ENCODE measurements at places on chromosomes 7 and 10.

- DNase-seq, result peak; percentile 86
Observed at GRCh38 chr10:6607778-6608177, 27.7 kb upstream of the PRKCQ start.

DNA sequence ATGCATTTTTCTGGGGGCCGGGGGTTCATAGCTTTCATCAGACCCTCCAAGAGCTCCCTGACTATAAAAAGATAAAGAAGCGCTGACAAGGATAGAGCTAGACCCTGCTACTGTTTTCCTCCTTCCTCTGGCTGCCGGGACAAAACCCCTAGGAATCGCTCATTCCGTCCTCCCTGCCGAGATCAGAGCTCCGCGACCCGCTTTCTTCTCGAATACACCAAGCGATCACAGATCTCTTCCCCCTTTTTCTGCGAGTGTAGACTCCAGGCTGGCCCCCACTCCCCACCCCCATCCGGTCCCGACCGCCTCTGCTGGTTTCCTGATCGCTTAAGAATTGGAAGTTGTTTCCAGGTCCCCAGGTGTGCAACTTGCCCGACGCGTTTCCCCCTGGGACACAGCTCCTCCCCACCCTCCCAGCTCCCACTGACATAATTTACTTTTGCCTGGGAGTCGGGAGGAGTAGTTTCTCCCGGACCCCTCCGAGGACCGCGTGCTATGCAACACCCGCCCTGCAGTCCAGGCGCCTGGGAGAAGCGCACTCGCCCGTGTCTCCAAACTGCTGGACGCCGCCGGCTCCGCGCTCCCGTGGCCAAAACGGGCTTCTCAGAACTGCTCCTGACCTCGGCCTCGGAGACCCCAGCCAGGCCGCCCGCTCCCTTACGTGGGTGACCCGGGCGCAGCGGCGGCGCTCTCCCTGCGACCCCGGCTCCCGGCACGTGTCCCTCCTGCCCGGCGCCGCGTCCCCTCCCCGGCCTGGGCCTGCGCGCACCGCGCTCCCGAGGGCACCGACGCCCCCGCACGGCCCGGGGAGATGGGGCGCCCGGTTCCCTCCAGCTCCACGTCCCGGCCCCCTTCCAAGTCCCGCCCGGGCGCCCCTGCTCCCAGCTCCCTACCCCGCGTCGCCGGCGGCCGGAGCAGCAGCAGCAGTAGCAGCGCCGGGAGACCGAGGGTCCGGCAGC lies 552 bp downstream of the IL15RA start:
- DNase-seq, result peak; percentile 43

GRCh38 chr10:69619626-69620025 lies 10.4 kb upstream of the FAM241B start:
- no peak for DNase-seq

DNA sequence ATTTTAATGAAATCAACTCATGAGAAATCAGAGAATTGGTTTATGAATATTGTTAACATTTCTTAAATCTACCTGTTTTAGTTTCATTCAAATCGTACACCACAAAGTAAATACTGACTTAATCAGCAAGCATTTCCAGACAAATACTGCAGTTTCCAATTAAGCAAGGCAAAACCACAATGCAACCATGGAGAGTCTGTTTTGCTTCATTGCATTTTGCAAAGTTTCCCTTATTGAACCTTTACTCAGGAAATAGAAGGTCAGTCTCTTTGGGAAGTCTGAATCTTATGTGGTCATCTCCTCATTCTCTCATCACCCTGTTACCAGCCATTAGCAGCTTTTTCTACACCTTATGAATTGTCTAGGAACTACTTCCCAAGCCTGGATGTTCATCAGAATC lies 400.5 kb downstream of the IPMK start:
- no peak for DNase-seq

GRCh38 chr10:15868006-15868405 lies 7.7 kb upstream of the MINDY3 start:
- no peak for DNase-seq

DNA sequence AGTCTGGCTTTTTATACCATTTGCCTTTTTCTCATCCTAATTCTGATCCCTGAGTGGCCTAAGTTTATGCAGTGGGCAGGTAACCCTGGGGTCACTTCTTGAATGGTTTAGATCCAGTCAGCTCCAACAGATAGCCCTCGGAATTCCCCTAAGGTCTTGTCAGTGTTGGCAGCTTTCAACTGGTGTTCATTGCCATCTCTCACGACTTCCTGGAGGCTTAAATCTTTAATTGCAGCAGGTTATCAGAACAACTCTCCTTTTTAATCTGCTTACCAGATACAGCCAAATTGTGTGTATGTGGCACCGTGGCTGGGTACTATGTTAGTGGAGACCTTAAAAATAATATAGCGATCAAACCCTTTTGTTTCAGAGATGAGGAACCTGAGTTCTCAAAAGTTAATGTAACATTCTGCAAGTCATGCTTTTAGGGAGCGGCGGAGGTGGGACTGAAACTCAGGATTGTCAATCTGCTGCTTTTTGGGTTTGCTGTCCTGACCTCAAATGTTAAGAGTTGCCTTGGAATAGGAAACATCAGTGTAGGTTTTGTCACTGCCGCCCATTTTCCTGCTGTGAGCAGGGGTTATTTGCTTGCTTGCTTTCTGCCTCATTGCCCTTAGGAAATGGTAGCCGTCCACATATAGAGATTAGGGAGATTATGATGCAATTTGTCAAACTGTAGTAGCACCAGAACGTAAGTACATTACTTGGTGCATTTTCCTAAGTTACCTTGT lies 818 bp downstream of the DLD start:
- no peak for DNase-seq

GRCh38 chr10:100896876-100897461 lies 15.8 kb upstream of the SLF2 start:
- no peak for DNase-seq

DNA sequence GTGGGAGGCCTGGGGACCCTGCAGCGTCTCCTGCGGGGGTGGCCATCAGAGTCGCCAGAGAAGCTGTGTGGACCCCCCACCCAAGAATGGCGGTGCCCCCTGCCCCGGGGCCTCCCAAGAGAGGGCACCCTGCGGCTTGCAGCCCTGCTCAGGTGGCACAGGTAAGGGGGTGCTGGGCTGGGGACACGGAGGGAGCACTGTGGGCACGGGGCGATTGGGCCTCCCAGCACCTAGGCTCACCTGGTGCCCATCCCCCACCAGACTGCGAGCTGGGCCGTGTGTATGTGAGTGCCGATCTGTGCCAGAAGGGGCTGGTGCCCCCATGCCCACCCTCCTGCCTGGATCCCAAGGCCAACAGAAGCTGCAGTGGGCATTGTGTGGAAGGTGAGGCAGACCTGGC lies 29.6 kb upstream of the ZNF467 start:
- DNase-seq, result no peak

DNA sequence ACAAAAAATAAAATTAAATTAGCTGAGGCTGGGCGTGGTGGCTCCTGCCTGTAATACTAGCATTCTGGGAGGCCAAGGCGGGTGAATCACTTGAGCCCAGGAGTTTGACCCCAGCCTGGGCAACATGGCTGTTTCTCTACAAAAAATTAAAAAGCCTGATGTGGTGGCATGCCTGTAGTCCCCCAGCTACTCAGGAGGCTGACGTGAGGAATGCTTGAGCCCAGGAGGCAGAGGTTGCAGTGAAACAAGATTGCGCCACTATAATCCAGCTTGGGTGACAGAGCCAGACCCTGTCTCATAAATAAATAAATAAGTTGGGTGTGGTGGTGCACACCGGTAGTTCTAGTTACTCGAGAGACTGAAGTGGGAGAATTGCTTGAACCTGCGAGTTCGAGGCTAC lies 65.1 kb downstream of the GNA12 start:
- DNase-seq, result no peak

- DNase-seq, result no peak
Observed at GRCh38 chr10:61589547-61590243, 73.0 kb upstream of the CABCOCO1 start.

DNA sequence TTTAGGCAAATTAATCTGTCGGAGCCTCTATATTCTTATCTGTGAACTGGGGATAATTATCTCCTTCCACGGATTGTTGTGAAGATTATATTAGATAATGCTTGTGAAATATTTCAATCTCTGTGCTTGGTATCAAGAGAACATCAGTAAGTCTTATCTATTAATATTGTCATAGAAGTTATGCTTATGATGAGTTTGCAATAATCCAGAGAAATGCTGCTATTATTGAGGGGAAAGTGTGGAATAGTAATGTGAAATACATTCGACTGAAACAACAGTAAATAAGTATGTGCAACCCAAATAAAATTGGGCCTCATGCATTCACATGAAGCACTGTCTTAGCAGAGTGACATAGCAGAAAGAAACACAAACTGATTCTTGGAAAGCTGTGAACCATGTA lies 13.7 kb downstream of the RHOBTB1 start:
- no peak for DNase-seq

DNA sequence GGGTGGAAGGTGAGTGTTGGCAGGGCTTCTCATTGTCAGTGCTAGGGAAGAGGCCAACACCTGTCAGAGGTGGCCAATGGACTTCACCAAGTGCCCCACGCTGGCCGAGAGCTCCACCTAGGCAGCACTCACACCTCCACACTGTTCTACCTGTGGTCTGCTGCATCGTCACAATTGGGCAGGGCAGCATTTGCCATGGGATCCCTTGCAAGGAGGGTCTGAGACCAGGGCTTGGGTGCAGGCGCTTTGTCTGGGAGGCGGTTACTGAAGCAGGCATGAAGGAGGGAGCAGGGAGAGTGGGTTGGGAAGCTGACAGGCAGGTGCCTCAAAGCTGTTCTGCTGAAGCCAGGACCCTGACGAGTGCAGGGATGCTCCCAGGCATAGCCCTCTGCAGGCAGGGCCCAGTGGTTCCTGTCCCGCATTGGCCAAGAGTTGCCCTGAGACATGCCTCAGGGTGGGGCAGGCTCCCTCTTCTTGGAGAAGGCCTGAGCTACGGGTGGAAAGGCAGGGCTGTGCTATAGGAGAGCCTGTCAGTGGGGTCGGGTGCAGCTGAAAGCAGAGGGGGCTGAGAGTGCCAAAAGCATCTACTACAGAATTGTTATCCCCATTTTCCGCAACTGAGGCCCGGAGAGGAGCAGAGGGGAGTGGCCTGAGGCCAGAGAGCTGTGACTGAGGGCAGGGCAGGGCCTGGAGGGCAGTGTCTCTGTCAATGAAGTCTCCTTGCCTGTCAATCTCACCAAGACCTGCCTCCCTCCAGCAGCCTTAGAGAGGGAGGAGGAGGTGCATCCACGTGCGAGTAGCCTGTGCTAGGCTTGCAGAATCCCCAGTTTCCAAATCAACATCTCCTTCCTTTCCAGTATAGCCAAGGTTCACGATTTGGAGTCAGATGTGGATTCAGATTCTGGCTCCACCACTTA lies 4.0 kb downstream of the RBP3 start:
- DNase-seq, result no peak

DNA sequence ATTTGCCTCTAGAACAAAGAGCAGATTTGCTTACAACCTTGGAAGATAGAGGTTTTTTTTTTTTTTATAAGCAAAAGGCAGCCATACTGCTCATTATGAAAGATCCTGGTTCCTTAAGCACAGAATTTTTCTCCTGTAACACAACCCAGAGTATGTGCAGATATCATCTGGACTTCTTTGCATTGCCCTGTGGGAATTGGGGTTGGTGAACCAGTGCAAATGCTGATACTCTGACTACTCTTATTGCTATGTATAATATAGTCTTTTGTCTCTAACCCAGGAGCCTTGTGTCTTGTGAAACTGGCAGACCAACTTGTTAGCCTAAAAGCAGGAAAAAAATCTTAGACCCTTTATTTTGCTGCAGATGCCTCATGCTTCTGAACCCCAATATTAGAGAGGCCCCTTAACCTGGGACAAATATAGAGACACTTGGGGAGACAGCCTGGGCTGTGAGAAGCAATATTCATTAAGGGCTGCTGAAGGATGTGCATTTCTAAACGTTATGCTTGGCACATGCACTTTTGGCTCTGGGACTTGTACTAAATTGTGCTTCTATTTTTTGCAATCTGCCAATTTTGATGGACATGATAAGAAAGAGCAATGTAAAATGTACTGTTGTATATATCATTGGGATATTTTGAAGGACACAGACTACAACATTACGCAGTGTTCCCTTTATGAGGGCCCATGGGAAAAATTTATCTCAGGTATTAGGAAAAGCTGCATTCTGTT lies 78.9 kb downstream of the ANLN start:
- DNase-seq, result no peak

GRCh38 chr7:107982042-107982840 lies 20.7 kb downstream of the LAMB1 start:
- DNase-seq, result peak; percentile 65

DNA sequence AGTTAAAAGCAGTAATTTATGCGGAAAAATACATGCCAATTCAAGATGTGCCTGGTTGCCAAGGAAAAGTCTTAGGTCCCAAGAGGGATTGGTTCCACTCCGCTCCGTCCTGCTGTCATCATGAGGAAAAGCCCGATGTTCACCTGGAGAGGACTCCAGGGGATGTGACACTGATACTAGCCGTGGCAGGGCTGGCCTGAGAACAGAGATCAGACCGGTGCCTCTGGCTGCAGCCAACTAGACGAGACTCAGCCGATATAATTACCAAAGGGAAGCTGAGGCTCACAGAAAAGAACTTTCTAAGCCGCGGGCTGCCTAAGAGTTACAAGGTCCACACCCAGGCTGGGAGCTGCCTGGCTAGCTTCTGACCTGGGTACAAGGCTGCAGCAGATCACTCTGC lies 81.3 kb upstream of the UNC5B start:
- no peak for DNase-seq

DNA sequence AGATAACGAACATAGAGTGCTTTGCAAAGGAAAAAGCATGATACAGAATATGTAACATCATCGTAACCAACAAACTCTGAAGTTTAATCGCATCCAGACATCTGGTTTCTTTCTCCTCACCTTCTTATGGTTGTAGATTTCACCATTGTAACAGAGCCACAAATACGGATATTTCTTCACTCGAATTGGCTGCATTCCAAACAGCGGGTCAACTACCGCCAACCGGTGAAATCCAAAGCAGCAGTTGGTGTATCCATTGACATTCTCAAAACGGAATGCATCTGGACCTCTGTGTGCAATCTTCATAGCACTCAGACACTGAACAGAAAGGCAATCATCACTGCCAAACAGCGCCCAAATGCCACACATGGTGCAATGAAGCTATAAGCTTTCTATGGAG lies 3.4 kb downstream of the ASNS start:
- peak; percentile 32 for DNase-seq

DNA sequence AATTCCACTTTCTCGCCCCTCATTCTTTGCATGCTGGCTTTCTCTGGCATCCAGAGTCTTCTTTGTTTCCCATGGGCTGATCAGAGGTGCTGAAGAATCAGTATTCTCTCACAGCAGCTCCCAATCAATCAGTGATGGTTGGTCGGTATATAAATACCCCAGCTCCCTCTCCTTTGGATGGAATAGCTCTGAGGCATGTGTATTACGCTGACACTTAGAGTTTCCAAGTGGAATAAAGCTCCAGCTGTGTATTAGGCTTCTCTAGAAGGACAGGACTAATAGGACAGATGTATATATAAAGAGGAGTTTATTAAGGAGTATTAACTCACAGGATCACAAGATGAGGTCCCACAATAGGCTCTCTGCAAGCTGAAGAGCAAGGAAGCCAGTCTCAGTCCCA lies 218.3 kb upstream of the GRB10 start:
- DNase-seq, result no peak
